Posterior vena cava (tissue), 2 donors: ENCODE measurements at places on chromosomes 3 and 15.

- DNase-seq, result no peak
Observed at GRCh38 chr3:193214445-193214844, 26.6 kb upstream of the PLAAT1 start.

- no peak for DNase-seq
Observed at GRCh38 chr15:100346866-100347512, 5.2 kb upstream of the ADAMTS17 start.

DNA sequence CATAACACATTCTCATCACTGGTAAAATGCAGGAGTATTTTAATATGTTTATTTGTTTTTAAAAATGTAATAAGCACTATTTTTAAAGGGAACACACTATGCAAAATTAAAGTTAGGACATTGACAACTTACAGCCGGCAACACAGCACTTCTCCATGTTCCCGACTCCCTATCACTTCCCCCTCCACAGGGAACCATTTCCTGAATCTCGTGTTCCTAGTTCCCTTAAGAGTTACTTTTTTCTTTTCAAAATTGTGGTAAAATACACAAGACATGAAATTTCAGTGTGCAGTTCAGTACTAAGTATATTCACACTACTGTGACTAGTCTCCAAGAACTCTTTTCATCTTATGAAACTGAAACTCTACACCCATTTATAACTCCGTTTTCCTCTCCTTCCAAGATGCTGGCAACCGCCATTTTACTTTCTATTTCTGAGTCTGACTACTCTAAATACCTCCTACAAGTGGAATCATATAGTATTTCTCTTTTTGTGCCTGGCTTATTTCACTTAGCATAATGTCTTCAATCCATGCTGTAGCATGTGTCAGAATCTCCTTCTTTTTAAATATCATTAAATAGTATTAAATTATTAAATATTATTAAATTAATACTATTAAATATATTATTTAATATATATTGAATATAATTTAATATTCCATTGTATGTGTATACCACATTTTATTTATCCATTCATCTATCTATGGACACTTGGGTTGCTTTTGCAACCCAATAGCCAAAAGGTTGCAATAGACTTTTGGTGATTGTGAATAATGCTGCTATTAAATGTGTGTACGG is 25.9 kb upstream of the UBE2Q2 start:
- DNase-seq, result no peak

DNA sequence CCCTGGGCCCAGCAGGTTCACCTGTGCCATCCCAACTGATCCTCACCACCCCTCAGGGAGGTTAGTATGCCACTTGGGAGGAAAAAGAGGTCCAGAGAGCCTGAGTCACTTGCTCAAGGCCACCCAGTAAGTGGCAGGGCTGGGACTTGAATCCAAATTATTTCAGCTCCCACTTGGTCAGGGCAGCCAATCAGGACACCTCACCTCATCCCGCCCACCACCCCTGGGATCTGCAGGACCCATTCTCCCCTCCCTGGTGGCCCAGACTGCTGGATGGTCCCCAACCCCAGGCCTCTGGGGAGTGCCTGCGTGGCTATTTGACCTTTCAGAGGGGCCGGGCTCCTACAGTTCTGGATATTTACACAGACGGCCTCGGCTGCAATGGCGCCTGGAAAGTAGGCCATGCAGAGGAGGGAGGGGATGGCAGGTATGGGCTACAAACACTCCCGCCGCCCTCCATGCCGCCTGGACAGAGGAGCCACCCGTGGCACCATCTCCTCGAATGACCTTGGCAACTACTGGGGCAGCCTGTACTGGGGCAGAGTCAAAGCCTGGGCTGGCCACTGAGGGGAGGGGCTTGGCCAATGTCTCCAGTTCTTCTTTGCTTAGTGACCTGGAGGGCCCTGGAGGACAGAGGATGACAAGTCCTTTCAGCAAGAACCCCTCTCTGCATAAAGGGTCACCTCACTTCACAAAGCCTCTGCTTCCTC is 153.6 kb upstream of the LINGO1 start:
- no peak for DNase-seq

DNA sequence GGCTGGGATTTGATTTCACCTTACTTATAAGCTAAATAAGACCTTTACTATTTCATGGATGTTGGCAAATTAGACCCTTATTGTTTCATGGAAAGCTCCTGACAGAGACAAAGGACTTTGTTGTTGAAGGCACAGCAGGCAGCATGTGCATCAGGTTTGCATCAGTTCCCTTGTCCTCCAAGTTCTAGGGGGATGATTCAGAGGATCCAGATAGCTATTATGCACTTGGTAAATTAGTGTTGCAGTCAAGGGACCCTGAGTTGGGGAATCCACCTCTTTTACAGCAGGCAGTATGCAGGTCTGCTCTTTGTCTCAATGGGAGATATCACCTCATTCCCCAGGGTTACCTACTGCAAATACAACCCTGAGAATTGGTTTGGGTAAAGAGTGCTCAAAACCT is 131.4 kb upstream of the IGSF10 start:
- DNase-seq, result no peak

DNA sequence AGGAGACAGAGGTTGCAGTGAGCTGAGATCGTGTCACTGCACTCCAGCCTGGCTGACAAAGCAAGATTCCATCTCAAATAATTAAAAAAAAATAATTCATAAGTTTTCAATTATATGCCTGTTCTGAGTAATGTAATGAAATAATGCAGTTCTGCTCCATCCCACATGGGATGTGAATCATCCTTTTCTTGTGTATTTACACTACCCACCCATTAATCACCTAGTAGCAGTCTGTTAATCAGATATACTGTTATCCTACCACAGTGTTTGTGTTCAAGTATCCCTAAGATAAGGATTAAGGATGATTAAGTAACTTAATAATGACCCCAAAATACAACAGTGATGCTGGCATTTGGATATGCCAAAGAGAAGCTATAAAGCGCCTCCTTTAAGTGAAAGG is 38.8 kb downstream of the PIGB start:
- DNase-seq, result no peak

- no peak for DNase-seq
Observed at GRCh38 chr3:70298385-70298784, 14.1 kb downstream of the MDFIC2 start.

- DNase-seq, result no peak
Observed at GRCh38 chr3:183301937-183302580, 49.0 kb downstream of the B3GNT5 start.

- no peak for DNase-seq
Observed at GRCh38 chr3:170528726-170529125, 57.1 kb downstream of the SLC7A14 start.

DNA sequence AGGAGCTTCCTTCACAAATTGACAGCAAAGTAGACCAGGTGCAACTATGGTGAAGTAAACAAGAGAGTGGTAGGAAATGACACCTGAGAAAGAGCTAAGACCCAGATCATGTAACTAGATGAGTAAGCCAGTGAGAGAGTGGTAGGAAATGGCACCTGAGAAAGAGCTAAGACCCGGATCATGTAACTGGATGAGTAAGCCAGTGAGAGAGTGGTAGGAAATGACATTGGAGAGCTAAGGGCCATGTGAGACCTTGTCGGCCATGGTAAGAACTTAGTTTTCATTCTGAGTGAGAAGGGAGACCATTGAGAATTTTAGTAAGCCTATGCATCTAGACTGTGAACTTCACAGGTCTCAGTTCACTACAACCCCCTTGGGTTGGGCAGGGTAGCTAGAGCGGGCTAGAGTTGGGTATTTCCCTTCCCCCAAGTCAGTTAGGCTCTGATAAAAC is 5.4 kb upstream of the SENP7 start:
- no peak for DNase-seq
